Gastrocnemius medialis (tissue), 4 donors: ENCODE measurements at places on chromosomes 6 and 20.

GRCh38 chr6:45148278-45148677 is 179.9 kb upstream of the RUNX2 start:
- no peak for DNase-seq

- DNase-seq, result no peak
Observed at GRCh38 chr20:50198180-50198666, 7.6 kb downstream of the CEBPB start.

DNA sequence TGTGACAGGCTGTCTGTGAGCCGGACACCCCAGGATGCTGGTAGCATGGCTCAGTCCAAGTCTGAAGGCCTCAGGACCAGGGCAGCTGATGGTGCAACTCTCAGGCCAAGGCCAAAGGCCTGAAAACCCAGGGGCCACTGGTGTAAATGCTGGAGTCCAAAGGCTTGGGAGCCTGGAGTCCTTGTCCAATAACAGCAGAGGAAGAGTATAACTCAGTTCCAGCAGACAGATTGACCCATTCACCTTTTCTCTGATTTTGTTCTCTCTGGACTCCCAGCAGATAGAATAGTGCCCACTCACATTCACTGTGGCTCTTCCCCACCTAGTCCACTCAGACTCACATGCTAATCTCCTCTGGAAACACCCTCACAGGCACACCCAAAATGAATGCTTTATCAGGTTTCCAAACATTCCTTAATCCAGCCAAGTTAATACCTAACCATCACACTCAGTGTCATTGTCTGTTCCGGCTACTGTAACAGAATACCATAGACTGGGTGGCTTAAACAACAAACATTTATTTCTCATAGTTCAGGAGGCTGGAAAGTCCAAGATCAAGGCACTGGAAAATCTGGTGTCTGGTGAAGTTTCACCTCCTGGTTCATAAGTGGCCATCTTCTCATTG is 5.0 kb upstream of the TRAF3IP2 start:
- no peak for DNase-seq

DNA sequence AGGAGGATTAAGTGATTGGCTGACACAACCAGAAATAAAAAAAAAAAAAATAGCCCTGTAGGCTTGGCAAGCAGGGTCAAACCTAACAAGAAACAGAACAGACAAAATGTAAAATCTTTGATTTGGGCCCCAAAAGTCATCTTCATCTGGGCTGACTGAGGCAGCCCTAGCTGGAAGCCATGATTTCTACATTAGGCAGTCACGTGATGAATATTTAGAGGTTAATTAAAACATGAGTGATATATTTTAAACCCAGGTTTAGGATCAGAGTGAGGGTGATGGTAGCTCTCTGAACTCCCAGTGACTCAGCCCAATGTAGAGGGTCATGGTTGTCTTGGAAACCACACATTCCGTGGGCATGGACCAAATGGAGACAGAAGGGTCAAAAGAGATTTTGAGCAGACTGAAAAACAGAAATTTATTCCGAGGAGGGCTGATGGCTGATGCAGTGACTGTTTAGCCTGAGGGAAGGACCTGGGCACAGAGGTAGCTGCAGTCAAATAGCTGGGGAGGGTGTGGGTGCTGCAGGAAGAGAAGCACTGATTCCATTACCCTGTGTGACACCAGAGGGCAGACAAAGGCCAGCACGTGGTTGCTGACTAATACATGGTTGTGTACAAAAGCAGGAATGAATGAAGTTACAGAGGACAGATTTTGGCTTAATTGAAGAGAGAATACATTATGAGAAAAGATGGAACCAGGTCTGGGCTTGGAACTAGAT is 573.1 kb upstream of the CHD6 start:
- DNase-seq, result no peak

GRCh38 chr20:44020406-44021148 is 105.9 kb downstream of the TOX2 start:
- no peak for DNase-seq

- DNase-seq, result no peak
Observed at GRCh38 chr6:98832284-98833056, 1.9 kb upstream of the POU3F2 start.

- no peak for DNase-seq
Observed at GRCh38 chr6:119126826-119127225, 48.4 kb upstream of the FAM184A start.

DNA sequence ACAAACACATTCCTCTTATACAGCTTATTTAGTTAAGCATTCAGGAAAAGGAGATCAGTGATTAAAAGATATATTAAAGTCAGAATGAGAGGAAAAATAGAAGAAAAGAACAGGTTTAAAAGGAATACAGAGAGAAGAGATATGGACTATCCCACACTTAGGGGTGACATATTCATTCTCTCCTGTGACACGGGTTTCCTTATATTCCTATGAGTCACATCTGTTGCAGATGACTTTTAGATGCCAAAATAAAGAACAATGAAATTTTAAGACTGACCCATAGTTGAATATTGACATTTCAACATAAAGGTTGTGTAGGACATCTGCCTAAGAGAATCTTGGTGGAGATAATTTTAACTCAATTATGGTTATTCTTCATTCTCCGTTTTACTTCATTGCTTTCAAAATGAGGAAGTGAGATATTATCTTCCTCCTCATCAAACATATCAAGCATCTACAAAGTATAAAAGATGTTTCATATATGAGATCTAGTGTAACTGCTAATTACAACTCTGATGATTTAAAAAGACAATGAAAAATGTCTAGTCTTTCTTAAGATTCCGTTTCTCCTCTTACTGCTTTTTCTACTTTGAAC is 1336.7 kb upstream of the CITED2 start:
- no peak for DNase-seq

DNA sequence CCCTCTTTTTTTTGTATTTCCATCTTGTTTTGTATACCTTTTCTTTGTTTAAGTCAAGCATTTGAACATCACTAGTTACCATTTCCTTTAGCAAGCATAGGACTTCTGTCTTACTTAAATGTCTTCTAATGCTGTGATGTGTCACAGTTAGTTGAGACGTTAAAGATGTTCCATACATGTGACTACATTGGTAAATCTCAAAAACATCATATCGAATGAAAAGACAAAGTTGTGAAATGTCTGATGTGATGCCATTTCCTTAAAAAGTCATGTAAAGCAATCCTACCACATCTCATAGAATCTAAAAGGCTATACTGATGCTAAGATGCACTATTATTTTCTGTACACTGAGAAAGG is 26.8 kb downstream of the SLC16A10 start:
- no peak for DNase-seq

- no peak for DNase-seq
Observed at GRCh38 chr20:9736373-9736772, 102.5 kb downstream of the PAK5 start.

DNA sequence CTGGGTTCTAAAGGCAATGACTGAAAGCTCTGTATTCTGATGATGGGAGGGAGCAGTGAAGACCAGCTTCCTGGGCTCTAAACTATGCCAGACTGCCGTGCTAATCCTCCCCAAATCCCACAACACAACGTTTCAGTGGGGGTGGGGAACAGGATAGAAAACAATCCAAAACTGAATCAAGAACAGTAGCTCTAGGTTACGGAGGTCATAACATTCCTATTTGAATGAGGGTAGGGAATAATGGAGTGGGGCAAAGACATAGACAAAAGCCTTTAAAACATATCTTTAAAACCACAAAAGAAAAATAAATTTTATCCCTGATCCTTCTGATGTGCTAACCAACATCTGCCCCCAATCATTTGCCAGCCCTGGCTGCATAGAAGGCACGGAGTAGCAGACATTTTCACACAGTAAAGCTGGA is 7.8 kb downstream of the USP49 start:
- DNase-seq, result no peak

- no peak for DNase-seq
Observed at GRCh38 chr6:110408901-110409300, 6.5 kb downstream of the DDO start.
